ENCODE measurements at places on chromosomes 4 and X.

GRCh38 chrX:45712067-45712466, 511.4 kb upstream of the DIPK2B start:
- DNase-seq, result no peak

- no peak for DNase-seq
These were observed 14.2 kb upstream of the CPE start for GRCh38 chr4:165364452-165365080.

GRCh38 chrX:97854086-97854485, 970.4 kb downstream of the RPA4 start:
- DNase-seq, result no peak

- DNase-seq, result no peak
These were observed 74.2 kb downstream of the SMARCA5 start for GRCh38 chr4:143587703-143588102.

GRCh38 chr4:151807220-151807619, 46.4 kb upstream of the GATB start:
- no peak for DNase-seq

DNA sequence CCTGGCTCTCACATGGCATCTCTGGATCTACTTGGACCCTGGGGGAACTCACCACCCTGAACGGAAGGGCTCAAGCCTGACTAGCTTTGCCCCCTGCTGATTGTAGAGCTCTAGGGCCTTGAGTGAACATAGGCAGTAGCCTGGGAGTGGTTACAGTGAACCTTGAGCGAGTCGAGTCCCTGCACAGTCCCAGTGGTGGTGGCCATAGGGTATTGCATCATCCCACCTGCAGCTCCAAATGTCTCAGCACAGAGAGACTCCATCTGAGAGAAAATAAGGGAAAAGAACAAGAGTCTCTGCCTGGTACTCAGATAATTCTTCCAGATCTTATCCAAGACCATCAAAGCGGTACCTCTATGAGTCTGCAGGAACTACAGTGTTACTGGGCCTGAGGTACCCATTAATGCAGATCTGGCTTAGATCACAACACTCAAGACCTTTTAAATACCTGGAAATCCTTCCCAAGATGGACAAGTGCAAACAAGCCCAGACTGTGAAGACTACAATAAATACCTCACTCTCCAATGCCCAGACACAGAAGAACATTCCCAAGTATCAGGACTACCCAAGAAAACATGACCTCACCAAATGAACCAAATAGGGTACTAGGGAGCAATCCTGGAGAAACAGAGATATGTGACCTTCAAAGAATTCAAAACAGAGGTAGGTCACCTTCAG, 167.5 kb upstream of the TET2 start:
- no peak for DNase-seq

GRCh38 chrX:101357166-101357795, 8.7 kb upstream of the TIMM8A start:
- DNase-seq, result no peak

DNA sequence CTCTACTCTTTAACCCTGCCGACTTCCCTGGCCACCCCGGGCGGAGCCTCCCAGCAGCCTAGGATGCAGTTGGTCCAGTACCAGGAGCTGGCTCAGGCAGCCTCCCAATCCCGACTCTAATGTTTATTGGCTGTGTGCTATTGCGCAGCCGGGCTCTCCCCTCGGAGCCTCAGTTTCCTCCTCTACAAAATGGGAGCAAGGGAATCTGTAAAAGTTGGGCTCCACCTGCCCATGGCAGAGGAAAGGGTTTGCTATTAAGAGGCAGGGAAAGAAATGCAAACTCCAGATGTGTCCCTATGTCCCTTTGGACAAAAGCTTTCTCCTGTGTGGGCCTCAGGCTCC, 140.8 kb upstream of the PJA1 start:
- no peak for DNase-seq

DNA sequence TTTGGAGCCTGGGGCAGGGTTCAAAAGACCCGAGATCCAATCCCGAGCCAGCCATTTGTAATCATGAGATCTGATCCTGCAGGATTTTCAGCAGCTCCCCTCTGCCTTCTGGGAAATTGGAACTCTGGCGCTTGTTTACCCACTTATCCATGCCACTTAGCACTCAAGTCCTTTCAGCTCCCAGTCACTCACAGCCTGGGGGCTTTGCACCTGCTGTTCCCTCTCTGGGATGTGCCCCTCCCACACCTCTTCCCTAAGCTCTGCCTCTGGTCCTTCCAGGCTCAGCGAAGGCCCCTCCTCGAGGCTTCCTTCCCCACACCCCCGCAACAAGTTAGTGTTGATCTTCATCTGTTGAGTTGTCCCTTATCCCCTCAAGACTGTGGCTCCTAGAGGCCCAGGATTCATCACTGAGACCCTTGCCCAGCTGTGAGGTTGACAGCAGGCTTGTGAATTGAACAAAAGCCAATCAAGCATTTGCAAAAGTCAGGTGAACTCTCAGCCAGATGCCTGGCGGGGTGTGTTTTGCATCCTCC, 99.1 kb upstream of the AFAP1 start:
- peak; percentile 92 for DNase-seq

DNA sequence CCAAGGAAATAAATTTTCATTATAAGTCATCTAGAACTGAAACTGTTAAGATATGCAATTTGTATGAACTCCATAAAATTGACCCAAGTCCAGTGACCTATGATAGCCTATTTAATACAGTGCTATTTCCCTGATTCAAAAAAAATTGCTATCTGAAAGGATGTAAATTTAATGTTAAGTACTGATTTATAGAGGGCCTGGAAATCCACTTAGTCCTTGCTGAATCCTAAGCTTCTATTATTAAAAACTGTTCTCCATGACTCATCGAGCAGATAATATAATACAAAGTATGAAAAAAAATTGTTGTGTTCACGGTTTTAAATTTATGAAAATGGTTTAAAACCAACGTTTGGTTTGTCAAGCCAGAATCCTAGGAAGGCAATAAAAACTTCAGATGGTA, 704.8 kb upstream of the AADAT start:
- DNase-seq, result no peak

- DNase-seq, result no peak
These were observed 12.5 kb upstream of the CXCL13 start for GRCh38 chr4:77593101-77593500.

- no peak for DNase-seq
These were observed 811 bp downstream of the FLNA start for GRCh38 chrX:154373340-154374306.

All from NCI-H524 (cell line).